ENCODE measurements at places on chromosomes 7 and 10.

- DNase-seq = no peak
These were observed 2.4 kb upstream of the CFAP69 start for GRCh38 chr7:90242369-90243168.

GRCh38 chr10:97159646-97160305 is 26.0 kb downstream of the SLIT1 start:
- DNase-seq = no peak

DNA sequence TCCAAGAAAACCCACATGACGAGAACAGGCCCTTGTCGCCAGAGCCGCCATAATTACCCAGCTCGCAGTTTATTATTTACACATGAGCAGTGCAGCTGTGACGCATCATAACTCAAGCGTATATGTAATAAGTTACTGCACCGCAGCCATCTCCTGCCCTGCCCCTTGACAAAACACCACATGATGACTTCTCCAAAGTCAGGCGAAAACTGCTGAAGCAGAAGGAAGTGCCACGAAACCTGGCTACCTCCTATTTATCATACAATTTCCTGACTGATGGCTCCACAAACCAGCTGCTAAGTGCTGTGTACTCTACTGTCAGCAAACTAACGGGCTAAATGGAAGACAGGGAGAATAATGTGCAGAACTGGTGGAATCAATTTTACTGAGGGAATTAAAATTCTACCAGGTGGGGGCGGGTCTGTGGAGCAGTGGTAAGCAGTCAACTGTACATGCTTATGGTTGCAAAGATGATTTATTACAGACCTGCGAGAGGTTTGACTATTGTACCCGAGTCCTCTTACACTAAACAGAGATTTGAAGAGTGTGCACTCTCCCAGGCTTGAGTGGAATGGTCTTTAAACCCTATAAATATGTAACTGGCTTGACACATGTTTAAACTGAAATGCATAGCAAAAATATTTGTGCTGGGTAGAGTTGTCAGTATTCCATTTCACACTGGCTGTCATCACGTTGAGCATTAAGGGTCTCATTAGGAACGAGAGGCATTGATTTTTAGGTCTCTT is 156.0 kb downstream of the GLI3 start:
- no peak for DNase-seq

DNA sequence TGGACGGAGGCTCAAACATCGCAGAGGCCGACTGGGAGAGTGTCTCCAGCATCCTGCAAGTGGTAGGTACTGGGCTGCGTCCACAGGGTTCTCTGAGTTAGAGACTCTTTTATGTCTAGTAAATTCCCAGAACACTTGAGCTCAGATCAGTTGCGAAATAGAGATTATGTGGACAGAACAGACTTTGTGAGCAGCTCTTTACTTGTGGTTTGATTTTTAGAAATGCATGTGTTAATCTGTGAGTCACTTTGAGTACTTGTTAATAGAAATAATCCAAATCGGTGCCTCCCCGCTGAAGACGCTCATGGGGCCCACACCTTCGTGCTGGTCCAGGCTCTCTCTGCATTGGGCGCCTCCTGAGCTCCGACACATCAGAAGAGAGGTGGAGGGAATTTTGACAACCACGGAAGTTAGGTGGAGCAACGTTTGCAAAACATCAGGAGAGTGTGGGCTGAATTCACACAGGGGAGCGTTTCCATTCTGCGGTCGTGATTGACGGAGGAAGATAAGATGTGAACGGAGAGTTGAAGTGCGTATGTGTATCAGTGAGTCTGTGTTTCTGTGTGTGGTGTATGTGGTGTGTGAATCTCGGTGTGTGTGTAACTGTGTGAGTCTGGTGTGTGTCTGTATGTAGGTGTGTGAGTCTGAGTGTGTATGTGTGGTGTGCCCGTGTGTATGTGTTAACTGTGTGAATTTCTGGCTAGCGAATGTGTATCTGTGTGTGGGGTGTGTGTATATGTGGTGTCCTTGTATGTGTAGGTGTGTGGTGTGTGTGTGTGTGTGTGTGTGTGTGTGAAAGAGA is 32.1 kb downstream of the PFKP start:
- no peak for DNase-seq

GRCh38 chr7:46072722-46073121 is 151.7 kb upstream of the IGFBP3 start:
- no peak for DNase-seq

GRCh38 chr7:39414224-39415035 is 151.8 kb upstream of the YAE1 start:
- DNase-seq = peak; percentile 32

DNA sequence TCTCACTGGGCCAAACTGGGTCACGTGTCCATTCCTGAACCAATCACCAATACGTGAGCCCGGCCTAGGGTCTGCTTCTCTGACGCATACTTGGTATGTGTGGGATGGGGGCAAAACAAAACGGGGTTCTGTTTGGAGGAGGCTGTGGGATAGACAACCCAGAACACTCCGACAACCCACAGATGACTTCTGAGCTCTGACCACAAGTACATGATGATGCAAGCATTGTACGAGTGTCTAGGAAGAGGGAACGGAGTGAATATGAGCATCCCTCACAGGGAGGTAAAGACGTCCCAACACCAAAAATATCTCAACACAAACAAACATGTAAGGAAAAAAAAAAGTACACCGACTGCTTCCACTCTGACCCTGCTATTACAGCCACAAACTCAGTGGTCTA is 5.6 kb downstream of the DAGLB start:
- DNase-seq = peak; percentile 20

GRCh38 chr10:53253221-53253620 is 480.6 kb upstream of the MBL2 start:
- DNase-seq = no peak

GRCh38 chr7:70787286-70787685 is 344.7 kb upstream of the GALNT17 start:
- DNase-seq = no peak

- no peak for DNase-seq
These were observed 110.6 kb downstream of the ACTR3B start for GRCh38 chr7:152870106-152870693.

- DNase-seq = no peak
These were observed 276.5 kb downstream of the CCDC3 start for GRCh38 chr10:12724807-12725579.

DNA sequence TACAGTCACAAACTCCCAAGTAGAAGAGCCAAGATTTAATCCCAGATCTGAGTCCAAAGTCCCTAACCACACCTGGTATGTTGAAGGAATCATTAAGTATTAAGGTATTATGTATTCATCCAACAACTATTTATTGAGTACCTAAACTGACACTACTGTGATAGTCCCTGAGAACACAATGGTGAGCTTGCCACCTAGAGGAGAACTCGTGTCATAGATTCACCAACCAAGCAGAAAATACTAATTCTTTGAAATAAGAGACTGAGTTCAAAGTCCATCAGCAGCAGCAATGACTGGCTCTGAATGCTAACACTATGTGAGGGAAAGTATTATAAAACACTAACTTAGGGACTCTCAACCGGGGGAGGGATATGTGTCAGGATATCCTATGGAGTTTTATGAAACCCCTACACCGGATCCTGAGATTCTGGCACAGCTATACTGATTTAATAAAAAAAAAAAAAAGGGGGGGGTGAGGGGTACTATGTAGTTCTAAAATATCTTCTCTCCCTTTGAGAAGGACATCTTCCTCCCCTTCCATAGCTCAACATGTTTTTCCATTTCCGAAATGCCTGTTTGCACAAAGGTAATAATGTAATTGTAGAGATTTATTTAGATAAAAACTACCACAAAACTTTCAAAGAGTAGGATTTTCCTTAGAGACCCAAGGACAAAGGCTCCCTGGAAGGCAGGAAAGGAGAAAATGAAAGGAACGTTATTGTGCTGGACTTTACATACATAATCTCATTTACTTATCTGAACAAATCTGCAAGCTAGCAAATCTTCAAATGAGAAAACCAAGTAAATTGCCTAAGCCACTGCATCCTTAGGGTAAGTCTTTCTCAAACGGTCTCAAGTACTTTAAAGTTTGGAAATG is 1.6 kb downstream of the NCOA4 start:
- DNase-seq = no peak

- no peak for DNase-seq
These were observed 1092.4 kb downstream of the LRMDA start for GRCh38 chr10:76523791-76524351.

- DNase-seq = peak; percentile 50
These were observed 1.9 kb downstream of the TTYH3 start for GRCh38 chr7:2633538-2634266.

GRCh38 chr7:98681951-98682350 is 64.9 kb downstream of the NPTX2 start:
- DNase-seq = no peak

- DNase-seq = no peak
These were observed 158.0 kb downstream of the CREB5 start for GRCh38 chr7:28570113-28570969.

- DNase-seq = no peak
These were observed 967 bp downstream of the ELFN1 start for GRCh38 chr7:1670894-1671593.

- DNase-seq = no peak
These were observed 73.6 kb downstream of the COBL start for GRCh38 chr7:51242881-51243518.

DNA sequence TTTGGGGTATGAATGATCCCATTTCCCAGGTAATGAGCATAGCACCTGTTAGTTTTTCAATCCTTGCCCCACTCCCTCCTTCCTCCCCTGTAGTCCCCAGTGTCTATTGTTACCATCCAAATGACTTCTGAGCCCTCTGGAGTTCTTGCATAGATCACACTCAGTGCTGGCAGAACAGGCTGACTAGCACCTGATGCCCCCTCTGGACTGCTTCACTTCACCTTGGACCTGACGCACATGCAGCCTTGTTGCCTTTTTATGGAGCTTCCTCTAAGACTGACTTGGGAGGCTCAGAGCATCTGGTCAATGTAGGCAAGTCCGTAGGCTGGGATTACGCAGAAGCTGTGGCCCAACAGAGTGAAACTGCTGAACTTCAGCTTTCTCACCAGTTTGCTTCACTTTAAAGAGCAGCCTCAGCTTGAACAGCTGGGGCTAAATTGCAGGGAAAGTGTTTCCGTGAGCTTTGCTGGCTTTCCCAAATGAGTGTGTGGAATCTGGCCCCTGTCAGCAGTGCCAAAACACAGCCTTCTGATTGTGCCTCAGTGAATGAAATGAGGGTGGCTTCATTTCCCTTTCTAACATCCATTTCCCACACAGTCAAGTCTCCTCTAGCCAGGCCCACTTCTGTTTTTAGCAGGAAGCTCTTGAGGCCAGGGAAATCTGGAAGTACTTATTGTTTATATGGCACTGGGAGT is 48.5 kb downstream of the NXPH1 start:
- no peak for DNase-seq

DNA sequence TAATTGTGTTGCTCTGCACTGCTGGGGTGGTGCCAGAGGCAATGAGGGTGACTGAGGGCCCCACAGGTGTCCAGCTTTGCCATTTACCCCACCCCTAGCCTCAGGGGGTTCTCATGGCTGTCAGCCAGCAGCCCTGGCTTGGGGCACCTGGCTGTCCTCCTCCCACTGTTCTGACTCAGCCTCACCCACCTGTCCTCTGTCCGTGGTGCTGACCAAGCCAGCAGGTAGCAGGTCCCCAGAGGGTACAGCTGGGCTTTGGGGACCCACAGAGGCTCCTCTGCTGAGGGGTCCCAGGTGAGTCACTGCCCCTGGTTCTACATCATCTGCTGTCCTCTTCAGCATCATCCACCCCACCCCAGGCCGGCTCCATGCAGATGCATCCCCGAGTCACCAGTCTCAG is 32.2 kb upstream of the ZNF716 start:
- DNase-seq = no peak

DNA sequence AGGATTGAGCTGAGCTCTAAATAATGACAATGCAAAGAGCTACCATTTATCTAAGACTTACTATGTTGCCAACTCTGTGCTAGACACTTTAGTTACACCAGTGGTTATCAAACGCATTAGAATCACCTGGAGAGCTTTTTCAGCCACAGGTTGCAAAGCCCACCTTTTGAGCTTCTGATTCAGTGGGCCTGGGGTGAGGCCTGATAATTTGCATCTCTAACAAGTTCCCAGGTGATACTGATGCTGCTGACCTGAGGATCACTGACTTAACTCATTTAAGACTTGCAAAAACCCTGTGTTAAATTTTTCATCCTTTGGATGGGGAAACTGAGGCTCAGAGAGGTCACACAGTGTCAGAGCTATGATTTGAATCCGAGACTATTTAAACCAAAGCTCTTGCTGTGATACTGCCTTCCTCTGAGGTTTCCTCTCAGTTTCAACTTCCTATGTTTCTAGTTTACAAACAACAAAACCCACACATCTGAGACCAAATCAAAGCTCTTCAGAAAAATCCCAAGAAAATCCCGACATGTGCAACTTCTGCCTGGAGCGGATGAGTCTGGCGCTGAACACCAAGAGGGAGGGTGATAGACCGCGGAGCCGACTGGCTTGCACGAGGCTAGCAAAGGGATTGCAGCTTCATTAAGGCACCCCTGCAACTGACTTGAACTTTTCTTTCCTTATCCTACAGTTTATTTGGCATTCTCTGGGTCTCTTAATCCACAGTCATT is 124.9 kb downstream of the CYP26A1 start:
- no peak for DNase-seq

DNA sequence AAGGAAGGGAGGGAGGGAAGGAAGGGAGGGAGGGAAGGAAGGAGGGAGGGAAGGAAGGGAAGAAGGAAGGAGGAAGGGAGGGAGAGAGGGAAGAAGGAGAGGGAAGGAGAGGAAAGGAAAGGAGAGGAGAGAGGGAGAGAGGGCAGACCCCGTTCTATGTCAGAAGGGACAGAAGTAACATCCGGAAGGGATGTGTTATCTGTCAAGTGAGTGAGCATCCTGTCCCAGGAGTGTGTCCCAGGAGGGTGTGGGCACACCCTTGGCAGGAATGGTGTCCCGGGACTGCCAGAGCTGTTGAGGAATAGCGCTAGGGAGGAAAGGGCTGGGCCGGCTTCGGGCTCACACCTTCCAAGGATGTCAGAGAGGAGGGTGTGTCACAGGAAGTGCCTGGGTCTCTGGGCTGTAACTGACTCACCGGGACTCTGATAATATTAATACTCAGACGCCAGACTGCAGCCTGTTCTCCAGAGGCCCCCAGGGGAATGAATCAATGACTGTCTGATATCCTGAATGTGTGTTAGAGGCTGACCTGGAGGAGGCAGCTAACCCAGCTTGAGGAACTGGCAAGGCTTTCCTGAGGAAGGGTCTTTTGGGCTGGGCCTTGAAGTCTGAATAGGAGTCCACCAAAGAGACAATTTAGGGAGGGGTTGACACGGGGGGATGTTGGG is 125.6 kb upstream of the TNRC18 start:
- DNase-seq = no peak

DNA sequence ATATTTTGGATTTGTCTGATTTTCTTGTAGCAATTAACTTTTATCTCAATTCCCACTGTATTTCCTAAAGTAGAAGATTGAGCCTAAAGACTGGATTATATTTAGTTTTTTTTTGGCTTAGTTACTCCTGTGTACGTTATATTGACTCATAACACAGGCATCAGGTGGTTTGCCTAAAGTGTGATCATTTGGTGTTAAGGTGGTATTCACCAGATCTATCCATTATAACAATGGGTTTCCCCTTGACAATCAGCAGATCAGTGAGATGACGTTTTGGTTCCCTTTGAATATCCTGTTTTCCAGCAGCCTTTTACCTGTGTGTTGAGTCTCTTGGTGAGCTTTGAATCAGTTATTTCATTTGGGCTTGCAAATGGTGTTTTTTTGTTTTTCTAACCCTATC is 18.1 kb downstream of the MAPK8 start:
- no peak for DNase-seq

Measured in head of caudate nucleus (tissue), 42 donors.